Nucleus accumbens (tissue), 56 donors: ENCODE measurements at places on chromosomes 7 and 10.

- DNase-seq, result no peak
Observed at GRCh38 chr10:69394020-69394419, 22.7 kb downstream of the TACR2 start.

GRCh38 chr10:79402951-79403350, 42.5 kb downstream of the ZCCHC24 start:
- no peak for DNase-seq

- DNase-seq, result no peak
Observed at GRCh38 chr7:130481898-130482297, 10.0 kb upstream of the MEST start.

GRCh38 chr7:114539575-114539974, 125.0 kb downstream of the FOXP2 start:
- no peak for DNase-seq

- DNase-seq, result no peak
Observed at GRCh38 chr7:23654508-23654907, 25.5 kb upstream of the FAM221A start.

DNA sequence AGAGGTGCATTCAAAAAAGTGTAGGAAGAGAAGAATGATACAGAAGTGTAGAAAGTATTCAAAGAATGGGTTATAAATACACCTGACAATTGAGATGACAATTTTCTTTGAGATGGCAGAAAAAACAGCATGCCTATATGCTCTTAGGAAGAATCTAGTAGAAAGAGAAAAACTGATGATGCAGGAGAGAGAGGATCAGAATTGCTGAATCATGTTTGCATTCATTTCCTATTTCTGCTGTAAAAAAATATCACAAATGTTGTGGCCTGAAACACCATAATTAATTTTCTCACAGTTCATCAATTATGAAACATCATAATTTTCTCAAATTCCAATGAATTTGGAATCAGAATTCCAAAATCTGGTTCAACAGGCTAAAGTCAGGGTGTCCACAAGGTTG, 9.8 kb upstream of the AKR1C1 start:
- no peak for DNase-seq

DNA sequence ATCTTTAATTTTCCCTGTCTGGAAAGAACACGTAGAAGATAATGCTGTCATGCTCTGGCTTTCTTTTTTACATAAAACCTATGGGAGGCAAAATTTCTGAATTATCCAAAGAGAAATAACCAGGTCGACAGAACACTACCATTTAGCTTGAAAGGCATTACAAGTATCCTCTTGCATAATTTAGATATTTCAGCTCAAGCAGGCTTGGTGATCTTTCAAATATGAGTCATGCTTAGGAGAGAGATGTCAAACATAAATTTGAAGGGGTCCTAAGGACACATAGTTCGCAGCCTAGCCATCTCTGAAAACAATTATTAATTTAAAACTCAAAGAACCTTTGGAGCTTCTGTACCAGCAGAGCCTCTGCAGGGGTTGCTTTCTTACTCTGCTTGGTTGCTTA, 100.9 kb downstream of the FAS start:
- no peak for DNase-seq

DNA sequence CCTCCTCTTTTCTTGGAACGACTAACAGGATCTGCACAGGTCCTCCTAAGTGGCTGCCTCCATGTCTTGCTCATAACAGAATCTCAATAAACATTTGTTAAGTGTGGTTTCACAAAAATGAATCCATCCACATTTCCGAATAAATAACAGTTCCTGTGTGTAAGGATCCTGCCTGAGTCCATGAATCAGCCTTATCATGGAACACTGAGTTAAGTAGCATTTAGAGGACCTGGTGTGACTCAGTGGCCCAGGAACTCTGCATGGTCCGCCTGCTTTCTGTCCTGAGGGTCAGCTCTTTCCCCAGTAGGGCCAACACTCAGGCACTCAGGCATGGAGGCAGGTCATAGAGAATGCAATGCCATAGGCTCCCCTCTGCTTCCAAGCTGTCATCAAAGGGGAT, 15.8 kb upstream of the C10orf90 start:
- no peak for DNase-seq

- no peak for DNase-seq
Observed at GRCh38 chr10:5989756-5990155, 12.4 kb upstream of the IL15RA start.

DNA sequence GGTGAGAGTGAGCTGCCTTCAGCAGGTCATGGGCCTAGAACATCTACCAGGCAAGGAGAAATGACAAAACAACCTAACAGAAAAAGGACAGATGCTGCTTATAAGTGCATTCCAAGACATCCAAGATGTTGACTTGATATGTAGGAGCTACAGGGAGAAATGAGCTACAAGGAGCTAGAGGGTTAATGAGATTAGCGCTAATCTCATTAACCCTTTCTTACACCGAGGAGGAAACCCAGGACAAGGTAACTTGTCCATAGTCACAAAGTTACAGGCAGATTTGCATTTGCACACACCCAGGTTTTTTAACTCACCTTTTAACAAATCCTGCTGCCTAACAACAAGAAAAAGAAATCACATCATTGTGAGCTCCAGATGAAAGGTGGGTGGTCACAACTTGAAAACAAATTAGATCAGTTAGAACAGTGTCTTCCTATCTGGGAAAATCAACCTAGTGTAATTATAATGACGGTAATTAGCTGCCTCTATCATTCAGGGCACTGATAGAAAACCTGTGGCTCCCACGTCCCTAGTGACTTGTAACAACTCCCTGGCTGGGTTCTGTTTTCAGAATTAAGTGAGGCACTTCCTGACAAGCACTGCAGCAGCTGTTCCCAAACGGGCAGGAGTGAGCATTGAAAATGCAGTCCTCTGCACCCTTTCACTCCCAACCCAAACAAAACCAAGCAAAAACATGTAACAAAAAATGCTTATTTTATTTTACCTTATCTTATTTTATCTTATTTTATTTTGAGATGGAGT, 5.7 kb downstream of the KIAA1549 start:
- DNase-seq, result peak; percentile 26

- no peak for DNase-seq
Observed at GRCh38 chr10:22911889-22912762, 15.7 kb upstream of the ARMC3 start.

- DNase-seq, result no peak
Observed at GRCh38 chr7:1024876-1025742, 19.2 kb upstream of the GPR146 start.

GRCh38 chr7:27551803-27552400, 110.8 kb downstream of the HIBADH start:
- DNase-seq, result no peak

GRCh38 chr7:112538726-112539255, 58.0 kb downstream of the LSMEM1 start:
- DNase-seq, result no peak

DNA sequence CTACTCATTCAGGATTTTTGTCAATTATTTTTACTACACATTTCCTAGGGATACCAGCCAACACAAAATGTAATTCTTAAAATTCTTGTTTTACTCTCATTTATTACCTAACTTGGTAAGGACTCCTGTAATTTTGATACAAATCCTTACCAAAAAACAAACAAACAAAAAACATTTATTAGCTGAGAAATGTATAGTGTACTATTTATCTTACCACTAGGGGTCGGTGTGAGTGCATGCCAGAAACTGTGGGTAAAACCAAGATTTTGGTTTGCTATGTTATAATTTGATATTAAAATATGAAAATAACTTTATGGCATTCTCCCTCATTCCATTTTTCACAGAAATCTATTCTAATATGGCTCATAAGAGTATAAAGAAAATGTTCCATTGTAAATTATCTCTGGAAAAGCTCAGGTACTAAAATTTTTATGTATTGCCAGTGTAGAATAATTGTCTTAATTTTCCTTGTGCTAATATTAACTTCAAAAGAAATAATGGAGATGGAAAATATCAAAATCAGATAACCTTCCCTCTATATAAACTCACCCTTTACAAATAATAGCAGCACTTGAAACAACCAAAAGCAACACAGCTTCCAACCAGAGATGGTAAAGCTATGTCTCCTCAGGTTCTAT, 290.8 kb upstream of the PCDH15 start:
- no peak for DNase-seq

GRCh38 chr10:130481076-130481930, 345.1 kb downstream of the GLRX3 start:
- DNase-seq, result no peak

GRCh38 chr7:80942261-80943041, 23.6 kb upstream of the SEMA3C start:
- no peak for DNase-seq

DNA sequence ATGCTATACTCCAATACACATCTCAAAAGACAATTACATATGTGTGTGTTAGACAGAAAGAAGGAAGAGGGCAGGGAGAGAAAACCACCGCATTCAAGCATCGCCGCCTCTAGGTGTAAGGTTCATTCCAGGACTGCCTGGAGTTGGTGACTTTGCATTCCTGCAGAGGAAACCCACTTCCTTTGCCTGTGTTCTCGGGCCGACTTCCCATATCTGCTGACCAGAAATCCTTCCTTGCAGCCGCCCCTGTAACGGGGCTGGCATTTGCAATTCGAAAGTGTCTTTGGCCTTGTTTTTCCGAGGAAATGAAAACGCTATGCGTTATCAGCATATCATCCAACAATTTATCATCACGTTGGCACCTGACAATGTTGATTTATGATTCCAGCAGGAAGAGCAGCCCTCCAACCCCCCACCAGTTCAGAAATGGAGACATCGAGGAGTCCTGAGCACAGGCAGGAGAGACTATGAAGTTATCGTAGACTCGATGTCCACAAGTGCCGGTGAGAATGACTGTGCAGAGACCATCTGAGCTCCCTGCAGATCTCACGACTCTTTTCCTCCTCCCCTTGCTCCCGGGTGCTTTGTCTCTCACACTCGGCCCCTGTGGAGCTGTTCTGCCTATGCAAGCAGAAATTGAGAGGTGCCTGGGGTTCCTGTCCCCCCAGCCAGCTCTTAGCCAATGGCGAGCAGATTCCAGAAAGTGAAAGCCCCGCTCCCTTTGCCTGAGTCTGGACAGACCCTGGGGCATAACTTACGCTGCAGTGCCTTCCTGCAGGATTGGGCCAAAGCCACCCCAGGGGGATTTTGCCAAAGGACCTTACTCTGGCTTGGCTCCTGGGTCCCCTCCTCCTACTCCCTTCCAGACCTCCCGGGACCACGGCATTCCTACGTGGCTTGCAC, 68.9 kb upstream of the FOXK1 start:
- DNase-seq, result no peak

GRCh38 chr10:129912166-129912917, 51.7 kb downstream of the EBF3 start:
- DNase-seq, result no peak

GRCh38 chr10:47047577-47048525, 136.6 kb downstream of the PTPN20 start:
- DNase-seq, result peak; percentile 56

- DNase-seq, result no peak
Observed at GRCh38 chr7:74615933-74616780, 41.4 kb upstream of the GTF2I start.

DNA sequence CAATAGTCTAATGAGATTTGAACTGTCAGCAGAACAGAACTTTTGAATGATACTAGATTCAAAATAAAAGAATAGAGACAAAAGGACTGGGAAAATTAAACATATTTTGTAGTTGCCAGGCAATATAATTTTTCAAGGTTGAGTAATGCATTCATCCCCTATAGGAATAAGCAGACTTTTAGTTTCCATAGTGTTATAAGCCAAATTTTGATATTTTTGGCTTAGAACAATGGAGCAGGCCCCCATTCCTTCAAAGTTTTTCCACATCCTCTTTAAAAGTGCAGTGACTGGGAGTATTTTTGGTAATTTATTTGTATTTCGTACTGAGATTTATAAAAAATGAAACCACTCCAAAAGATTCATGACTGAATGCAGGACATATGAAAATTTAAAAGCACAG, 24.0 kb downstream of the MEOX2 start:
- no peak for DNase-seq

- DNase-seq, result no peak
Observed at GRCh38 chr7:141359262-141359661, 191.9 kb upstream of the AGK start.

DNA sequence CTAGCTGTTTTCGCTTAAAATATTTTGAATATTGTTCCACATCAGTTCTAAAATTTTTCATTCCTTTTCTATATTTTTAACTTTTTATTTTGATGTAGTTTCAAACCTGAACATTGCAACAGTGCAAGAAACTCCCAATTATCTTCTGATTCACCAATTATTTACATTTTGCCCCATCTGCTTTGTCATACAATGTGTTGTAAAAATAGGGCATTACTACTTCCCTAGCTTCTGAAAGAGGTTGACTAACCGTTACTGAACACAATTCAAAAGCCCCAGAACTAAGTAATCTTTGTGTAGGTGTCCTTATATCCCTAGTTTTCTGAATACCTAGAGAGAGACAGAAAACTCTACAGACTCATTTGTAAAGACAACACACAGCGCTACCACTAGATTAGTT, 86.7 kb downstream of the AVL9 start:
- no peak for DNase-seq

- no peak for DNase-seq
Observed at GRCh38 chr10:66214721-66215404, 711.0 kb upstream of the LRRTM3 start.

- no peak for DNase-seq
Observed at GRCh38 chr7:47303014-47303694, 278.8 kb downstream of the TNS3 start.

- DNase-seq, result no peak
Observed at GRCh38 chr10:96858038-96858705, 26.1 kb downstream of the LCOR start.

DNA sequence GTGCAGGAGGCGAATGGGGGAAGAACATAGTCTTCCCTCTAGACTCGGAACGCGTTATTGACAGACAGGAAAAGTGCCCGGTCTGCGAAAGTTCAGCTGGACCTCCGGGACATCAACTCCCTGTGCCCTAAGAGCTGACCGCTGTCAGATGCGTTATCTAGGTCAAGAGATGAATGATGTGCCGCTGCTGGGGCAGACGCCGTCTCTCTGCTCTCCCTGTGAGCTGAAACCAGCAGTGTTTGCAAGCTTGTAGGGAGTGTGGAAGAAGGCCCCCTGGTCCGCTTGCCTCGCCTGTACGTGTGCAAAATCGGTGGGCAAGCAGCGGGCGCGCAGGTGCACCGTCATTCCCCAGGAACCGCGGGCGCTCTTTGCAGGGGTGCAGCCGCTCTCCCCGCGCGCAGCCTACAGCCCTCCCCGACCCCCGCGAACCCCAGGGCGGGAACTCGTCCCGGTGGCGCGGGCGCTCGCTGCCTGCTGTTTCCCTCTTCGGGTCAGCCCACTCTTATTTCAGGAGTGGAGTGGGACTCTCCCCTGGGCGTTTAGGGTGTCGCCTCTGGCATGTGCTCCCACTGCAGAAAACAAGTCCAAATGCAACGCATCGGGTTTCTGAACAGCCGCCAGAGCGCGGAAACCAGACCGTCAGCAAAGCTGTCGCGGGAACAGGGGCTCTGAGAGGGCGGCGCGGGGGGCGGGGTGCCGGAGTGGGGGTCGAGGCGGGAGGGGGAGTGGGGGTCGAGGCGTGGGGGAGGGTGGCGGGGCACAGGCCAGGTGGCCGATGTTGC, 1.8 kb upstream of the PFKFB3 start:
- DNase-seq, result no peak

GRCh38 chr7:151381098-151381347, 28.8 kb downstream of the WDR86 start:
- no peak for DNase-seq
